ENCODE measurements at places on chromosomes 7 and 10. TPM values are rescaled to one million over a fixed set of nuclear protein-coding genes. Genes with fewer than 3 reads are reported as not detected.

Gene RNF148
- 1.2 TPM for total RNA-seq

Gene CUBN
- total RNA-seq: 4.0 TPM

Gene PDE6C
- total RNA-seq: not detected

Gene INMT
- 41.8 TPM for total RNA-seq

Gene CNPY1
- not detected for total RNA-seq

Gene MMP21
- 0.60 TPM for total RNA-seq

Gene PRKRIP1
- total RNA-seq: 28.8 TPM

Gene ZNF804B
- total RNA-seq: 0.28 TPM

Gene EPHA1
- total RNA-seq: 1.3 TPM

Gene CUTC
- 12.4 TPM for total RNA-seq

Gene SDK1
- 13.3 TPM for total RNA-seq

Gene KNDC1
- total RNA-seq: 6.7 TPM

Gene PPIF
- total RNA-seq: 36.9 TPM

Gene KLHDC10
- 11.3 TPM for total RNA-seq

Gene PDZD7
- total RNA-seq: 0.74 TPM

Gene CPXM2
- 6.3 TPM for total RNA-seq

Data from ovary (tissue), 10 donors.